ENCODE measurements at places on chromosomes 4 and X.

- DNase-seq = no peak
These were observed 56.4 kb upstream of the HHIP start for GRCh38 chr4:144589512-144589911.

DNA sequence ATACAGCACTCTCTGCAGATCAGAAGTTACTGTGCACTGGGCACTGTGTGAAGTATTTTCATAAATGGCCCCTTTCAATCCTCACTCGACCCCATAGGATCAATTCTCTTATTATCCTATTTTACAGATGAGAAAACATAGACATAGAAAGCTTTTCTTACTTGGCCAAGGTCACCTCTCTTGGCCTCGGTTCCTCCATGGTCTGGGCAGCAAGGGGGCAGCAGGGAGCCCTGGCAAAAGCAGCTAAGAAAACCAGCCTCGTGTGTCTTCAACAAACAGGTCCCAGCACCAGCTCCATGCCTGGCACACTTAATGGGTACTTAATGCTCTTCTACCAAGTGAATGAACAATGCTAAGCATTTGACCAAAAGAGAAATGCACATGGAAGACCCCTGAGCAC, 34.4 kb downstream of the BST1 start:
- no peak for DNase-seq

- no peak for DNase-seq
These were observed 113.0 kb downstream of the DHRSX start for GRCh38 chrX:2387614-2388239.

GRCh38 chr4:16116493-16116990, 32.7 kb upstream of the PROM1 start:
- DNase-seq = no peak

GRCh38 chr4:38634047-38634759, 29.8 kb upstream of the KLF3 start:
- DNase-seq = no peak

DNA sequence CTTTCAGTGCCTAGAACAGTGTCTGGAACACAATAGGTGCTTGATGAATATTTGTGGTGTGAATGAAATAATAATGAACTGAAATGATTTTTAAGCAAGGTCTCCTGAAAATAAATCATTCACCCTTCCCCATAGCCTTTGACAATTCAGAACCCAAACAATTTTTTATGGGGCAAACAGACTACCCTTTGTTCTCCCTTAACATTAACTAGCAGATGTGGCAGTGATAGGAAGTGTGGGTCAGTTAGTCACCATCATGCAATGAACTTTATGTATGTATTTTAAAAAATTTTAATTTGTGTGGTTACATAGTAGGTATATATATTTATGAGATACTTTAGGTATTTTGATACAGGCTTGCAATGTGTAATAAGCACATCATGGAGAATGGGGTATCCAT, 27.2 kb upstream of the CD40LG start:
- DNase-seq = no peak

Measured in coronary artery (tissue), 2 donors.